ENCODE measurements at places on chromosomes 16 and 17. TPM values are rescaled to one million over a fixed set of nuclear protein-coding genes. Genes with fewer than 3 reads are reported as not detected.
A peak's percentile ranks its signal among the peaks of the same experiment; 100 is the strongest.

DNA sequence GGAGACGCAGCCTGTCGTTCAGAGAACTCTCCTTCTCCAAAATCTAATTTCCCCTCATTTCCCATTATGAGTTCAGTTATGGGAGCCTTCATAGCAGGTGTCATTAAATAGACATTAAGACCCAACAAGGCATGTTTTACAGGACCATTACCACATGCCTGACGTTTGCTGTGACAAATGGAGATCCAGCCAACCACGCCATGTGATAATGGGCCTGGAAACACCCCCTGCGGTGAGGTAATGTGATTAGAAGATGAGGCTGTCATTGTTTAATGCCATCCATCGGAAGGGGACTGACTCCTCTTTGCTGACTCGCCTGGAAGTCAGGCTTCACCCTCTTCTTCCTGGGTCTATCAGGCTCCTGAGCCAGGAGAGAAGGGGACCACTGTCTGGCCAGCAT, 76.9 kb downstream of the WSCD1 start:
- H3K27ac ChIP-seq, result no peak overlapping the region
- no peak overlapping the region for H3K4me3 ChIP-seq
- H3K4me1 ChIP-seq, result no peaks in the 10 kb centered on the region

DNA sequence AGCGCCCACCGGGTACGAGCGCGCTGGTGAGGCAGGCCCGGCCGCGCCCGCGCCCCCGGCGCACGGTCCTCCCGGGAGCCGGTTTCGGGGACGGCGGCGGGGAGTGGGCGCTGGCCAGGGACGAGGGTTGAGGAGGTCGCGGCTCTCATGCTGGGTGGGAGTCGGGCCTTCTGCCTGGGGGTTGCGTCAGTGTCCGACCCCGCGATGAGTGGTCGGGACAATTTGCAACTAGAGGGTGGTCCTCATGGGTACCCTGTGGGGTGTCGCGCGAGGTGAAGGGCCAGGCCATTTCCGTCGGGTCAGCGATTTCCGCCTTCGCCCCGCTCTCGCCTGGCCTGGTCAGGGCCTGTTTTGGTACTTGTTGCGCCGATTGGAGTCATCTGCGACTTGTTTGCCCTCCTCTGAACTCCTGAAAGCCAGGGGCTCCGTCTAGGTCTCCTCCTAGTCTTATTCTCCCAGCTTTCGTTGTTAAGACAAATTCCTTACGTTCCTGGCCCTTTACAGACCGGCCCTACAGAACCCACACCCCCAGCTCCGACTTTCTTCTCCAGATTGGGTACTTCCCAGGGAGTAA, 14.9 kb downstream of the NAA60 start:
- no peaks in the 10 kb centered on the region for H3K27me3 ChIP-seq
- H3K4me3 ChIP-seq, result peak overlapping the region; percentile 77
- DNase-seq, result no peak

- H3K4me3 ChIP-seq, result no peak overlapping the region
- no peak for DNase-seq
- H3K27me3 ChIP-seq, result no peaks in the 10 kb centered on the region
- no peak overlapping the region for H3K27ac ChIP-seq
Measured at GRCh38 chr16:18003033-18003432, 333.5 kb downstream of the NPIPA8 start.

- H3K27me3 ChIP-seq, result no peaks in the 10 kb centered on the region
- no peak for DNase-seq
- no peak overlapping the region for H3K4me3 ChIP-seq
- H3K27ac ChIP-seq, result no peak overlapping the region
Measured at GRCh38 chr16:86117756-86118155, 218.8 kb downstream of the IRF8 start.

- H3K36me3 ChIP-seq, result no peaks in the 10 kb centered on the region
- H3K27ac ChIP-seq, result peak overlapping the region; percentile 87
- no peaks in the 10 kb centered on the region for H3K27me3 ChIP-seq
- no peak for DNase-seq
Measured at GRCh38 chr16:50267651-50268050, 1.3 kb downstream of the ADCY7 start.

Gene NPB
- not detected for total RNA-seq

Gene C16orf92
- total RNA-seq, result not detected

DNA sequence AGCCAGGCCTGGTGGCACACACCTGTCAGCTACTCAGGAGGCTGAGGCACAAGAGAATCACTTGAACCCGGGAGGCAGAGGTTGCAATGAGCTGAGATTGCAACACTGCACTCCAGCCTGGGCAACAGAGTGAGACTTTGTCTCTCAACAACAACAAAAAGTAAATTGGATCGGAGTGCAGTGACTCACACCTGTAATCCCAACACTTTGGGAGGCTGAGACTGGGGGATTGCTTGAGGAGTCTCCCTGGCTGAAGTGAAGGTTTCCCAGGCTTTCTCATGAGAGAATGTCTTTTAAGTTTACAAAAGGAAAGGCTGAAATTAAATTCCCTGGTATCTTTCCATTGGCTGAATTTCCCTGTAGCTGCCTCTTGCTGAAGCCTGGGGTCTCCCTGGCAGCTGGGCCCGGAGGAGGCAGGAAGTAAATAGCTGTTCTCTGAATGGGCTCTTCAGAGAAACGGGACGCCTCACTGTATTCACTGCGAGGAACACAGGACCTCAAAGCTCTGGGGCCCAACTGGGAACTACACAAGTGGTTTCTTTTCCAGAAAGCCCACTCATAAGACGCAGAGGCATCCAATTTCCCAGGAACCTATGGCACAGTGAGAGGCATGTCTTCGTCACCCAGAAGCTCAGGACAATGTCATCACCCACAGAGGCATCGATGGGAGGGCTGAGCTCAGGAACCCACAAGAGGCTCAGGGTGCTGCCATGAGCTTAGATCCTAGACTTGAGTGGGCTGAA, 77.4 kb upstream of the SMURF2 start:
- H3K27me3 ChIP-seq, result no peaks in the 10 kb centered on the region
- no peaks in the 10 kb centered on the region for H3K36me3 ChIP-seq
- no peaks in the 10 kb centered on the region for H3K4me1 ChIP-seq
- H3K27ac ChIP-seq, result no peak overlapping the region
- H3K4me3 ChIP-seq, result no peak overlapping the region

Gene CEP295NL
- not detected for total RNA-seq

Gene HAP1
- not detected for total RNA-seq

DNA sequence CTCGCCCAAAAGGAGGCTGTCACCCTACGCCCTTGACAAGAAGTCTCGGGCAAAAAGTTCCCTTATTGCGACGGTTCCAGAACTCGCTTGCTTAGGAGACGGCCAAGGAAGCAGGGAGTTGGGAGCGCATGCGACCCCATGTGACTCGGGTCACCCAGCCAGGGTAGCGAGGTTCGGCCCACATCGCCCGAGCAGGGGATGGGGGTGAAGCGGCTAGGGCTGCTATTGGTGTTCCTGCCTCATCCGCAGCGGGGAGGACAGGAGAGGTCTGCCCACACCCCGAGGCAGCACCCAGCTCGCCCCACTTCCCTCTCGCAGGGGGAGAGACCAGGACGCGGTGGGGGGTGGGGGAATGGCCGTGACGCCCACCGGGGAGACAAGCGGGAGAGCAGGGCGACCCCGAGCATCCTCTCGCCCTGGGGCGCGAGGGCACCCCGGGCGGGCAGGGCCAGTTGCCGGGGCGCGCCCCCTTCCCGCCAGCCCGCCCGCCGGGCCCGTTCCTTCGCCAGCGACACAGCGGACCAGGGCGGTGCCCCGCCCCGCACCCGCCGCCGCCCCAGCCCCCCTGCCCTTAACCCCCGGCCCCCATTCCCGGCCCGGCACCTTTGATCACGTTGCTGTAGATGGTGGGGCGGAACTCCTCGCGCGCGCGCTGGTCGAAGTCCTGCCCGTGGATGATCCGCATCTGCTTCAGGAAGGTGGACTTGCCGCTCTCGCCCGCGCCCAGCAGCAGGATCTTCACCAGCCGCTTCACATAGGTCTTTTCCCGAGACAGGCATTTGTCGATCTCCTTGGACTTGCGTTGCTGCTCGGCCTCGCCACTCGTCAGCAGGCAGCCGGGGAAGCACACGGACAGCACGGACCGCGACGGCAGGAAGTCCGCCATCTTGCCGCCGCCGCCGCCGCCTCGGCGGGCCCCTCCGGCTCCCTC, 567 bp downstream of the GNA13 start:
- peaks cover 3% of the 10 kb centered on the region for H3K4me1 ChIP-seq
- H3K27ac ChIP-seq, result peak overlapping the region; percentile 95

- DNase-seq, result no peak
- H3K27me3 ChIP-seq, result no peaks in the 10 kb centered on the region
- no peaks in the 10 kb centered on the region for H3K36me3 ChIP-seq
- peak overlapping the region; percentile 18 for H3K4me3 ChIP-seq
- no peak overlapping the region for H3K27ac ChIP-seq
Measured at GRCh38 chr16:54927125-54928015, 3.3 kb upstream of the IRX5 start.

DNA sequence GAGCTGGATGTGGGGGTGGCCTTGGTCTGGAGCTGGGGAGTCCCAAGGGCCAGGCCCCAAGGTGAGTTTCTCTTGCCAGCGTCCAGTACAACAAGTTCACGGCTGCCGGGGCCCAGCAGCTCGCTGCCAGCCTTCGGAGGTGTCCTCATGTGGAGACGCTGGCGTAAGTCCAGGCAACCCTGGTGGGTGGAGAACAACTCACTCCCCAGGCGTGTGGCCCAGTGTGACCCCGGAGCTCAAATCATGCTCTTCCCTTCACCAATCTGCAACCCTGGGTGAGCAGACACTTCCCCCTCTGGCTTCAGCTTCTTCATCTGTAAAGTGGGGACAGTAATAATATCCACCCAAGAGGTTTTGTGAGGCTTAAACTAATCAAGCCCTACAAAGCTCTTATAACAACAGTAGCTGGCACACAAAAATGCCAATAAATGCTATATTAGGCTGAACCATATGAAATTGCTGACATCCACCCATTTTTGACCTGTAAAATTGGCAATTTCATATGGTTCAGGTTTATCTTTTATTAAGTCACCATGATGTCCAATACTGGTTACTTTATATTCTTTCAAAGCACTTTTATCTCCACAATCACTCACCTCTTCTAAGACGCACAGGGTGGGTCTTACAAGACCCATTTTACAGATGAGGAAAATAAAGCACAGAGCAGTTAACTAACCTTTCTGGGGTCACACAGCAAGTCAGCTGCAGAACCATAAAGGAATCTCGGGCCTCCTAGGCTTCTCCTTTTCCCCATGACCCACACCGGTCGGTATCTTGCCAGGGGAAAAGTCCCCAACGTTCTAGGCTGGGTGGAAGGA, 19.7 kb downstream of the DEXI start:
- no peak overlapping the region for H3K4me3 ChIP-seq
- no peak for DNase-seq
- H3K27me3 ChIP-seq, result no peaks in the 10 kb centered on the region
- no peak overlapping the region for H3K27ac ChIP-seq
- H3K36me3 ChIP-seq, result peaks cover 39% of the 10 kb centered on the region
- peaks cover 7% of the 10 kb centered on the region for H3K4me1 ChIP-seq

Measured in GM12878 (cell line).